ENCODE measurements at places on chromosomes 12 and 14.

- DNase-seq = no peak
These were observed 2.5 kb downstream of the AJUBA start for GRCh38 chr14:22979748-22980392.

- no peak for DNase-seq
These were observed 300.4 kb downstream of the SNAPC1 start for GRCh38 chr14:62062645-62063044.

GRCh38 chr12:94769047-94769420 lies 118.7 kb upstream of the TMCC3 start:
- peak; percentile 62 for DNase-seq

DNA sequence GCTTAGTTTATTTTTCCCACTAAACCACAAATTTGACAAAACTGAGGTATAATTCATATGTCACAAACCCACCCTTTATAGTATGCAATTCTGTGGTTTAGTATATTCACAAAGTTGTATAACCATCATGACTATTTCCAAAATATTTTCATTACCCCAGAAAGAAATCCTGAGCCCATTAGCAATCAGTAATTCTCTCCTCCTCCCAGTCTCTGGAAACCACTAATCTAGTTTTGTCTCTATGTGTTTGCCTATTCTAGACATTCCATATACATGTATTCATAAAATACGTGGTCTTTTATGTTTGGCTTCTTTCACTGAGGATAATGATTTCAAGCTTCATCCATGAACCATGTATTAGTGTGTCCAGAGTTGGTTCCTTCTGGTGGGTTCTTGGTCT lies 267.6 kb downstream of the AEBP2 start:
- DNase-seq = no peak

GRCh38 chr12:42918443-42918842 lies 328.9 kb upstream of the PRICKLE1 start:
- DNase-seq = no peak

DNA sequence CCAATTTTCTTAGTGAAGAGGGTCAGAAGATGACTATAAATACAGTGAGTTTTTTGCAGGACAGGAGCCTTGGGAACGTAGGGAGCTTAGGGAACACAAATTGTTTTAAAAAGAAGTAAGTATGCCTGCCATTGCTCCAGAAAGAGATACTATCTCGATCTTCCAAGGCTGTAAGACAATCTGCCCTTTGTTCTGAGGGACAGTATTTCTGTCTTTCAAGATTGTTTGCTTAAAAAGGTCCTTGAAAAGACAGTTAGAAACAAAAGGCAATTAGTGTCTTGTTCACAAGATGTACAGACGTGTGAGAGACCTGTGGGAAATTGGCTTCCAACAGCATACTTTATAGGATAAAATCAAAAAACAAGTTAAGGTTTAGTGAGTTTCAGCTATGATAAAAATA lies 321.2 kb upstream of the FAR2 start:
- no peak for DNase-seq

DNA sequence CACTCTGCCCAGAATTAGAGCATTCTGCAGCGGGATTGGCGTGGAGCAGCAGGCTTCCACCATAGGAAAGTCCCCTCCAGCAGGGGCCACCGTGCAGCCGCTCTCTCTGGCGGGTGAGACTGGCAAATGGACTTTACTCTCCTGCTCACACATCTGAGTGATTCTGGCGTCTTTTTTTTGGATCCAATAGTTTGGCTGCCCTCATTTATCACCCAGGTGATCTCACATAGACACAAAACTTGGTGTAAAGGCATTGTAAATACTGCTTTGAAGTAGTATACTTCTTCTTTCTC lies 130.3 kb downstream of the TGFB3 start:
- no peak for DNase-seq

DNA sequence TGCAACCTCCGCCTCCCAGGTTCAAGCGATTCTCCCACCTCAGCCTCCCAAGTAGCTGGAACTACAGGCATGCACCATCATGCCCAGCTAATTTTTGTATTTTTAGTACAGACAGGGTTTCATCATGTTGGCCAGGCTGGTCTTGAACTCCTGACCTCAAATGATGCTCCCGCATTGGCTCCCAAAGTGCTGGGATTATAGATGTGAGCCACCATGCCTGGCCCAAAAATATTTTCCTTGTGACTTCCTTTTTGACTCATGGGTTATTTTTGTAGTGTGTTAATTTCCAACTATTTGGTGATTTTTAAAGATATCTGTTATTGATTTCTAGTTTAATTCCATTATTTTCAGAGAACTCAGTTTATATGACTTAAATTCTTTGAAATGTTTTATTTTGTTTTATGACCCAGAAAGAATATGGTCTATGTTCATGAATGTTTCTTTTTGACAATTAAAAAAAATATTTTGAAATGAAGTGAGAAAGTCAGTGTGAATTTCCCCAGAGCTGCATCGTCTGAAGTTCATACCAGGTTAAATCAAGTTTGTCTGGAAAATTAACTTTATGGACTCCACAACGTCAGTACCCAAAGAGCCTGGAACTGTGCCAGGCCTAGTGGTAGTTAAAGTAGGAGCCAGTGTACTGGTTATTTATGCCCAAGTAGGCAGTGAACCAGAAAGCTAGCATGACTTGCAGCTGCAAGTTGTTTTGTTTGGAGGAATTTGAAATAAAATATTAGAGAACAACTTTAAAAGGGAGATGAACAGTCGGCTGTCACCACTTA lies 2.8 kb upstream of the CDKL1 start:
- no peak for DNase-seq

DNA sequence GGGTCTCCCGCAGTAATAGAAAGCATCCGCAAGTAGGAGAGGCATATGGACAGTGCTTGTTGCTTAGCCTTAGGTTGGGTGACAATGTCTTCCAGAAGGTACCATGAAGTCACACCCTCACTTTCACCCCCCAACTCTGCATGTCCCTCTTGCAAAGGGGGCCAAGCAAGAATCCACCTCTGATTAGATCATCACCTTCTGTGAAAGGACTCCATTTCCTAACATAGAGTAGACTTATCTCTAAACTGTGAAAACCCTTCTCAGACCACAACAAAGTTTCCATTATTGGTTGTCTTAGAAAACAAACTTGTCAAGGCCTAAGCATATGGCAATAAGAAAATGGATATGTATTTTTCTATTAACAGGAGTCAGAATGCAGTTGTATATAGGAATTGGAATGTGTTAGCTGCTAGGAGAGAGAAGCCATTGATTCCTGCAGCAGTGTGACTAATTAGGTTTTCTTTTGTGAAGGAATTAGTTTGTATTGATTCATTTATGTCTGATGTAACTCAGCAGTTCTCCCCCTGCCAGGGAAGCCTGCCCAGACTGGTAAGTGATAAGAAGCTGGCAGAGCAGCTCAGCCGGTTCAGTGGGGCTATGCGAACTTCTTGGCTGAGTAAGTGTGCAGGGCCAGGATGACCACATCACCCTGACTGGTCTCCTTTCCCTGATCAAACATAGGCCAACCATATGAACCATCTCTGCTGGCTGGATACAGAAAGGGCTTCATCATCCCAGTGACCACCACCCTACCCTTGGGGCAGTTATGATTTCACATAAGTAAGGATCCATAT lies 107.3 kb upstream of the CCDC196 start:
- no peak for DNase-seq

DNA sequence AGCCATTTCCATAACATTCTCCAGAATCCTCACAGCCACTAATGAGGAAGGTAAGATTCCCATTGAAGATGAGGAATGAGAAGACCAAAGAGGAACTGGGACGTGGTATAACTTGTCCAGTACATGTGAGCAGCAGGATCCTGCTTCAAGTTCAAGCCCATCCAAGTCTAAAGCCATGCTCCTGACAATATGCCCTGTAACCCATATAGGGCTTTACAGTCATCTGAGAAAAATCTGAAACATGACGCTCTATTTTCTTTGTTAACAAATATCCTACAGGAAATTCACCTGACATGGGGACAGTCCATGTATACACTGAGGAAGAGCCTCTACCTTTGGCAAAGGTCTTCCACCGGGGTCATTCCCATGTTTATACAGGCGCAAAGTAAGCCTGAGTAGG lies 3.1 kb upstream of the ACTR6 start:
- no peak for DNase-seq

DNA sequence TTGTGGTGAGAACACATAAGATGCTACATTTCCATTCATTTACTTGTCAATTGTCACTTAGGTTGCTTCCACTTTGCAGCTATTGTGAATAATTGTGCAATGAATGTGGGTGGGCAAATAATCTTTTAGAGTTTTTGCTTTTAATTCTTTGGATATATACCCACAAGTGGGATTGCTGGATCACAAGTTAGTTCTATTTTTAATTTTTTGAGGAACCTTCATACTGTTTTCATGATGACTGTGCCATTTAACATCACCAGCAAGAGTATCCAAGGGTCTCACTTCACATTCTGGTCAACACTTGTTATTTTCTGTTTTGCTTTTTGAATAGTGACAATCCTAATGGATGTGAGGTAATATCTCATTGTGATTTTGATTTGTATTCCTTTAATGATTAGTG lies 10.5 kb downstream of the CLEC6A start:
- DNase-seq = no peak

- no peak for DNase-seq
These were observed 162.7 kb upstream of the TMTC2 start for GRCh38 chr12:82523996-82524395.

DNA sequence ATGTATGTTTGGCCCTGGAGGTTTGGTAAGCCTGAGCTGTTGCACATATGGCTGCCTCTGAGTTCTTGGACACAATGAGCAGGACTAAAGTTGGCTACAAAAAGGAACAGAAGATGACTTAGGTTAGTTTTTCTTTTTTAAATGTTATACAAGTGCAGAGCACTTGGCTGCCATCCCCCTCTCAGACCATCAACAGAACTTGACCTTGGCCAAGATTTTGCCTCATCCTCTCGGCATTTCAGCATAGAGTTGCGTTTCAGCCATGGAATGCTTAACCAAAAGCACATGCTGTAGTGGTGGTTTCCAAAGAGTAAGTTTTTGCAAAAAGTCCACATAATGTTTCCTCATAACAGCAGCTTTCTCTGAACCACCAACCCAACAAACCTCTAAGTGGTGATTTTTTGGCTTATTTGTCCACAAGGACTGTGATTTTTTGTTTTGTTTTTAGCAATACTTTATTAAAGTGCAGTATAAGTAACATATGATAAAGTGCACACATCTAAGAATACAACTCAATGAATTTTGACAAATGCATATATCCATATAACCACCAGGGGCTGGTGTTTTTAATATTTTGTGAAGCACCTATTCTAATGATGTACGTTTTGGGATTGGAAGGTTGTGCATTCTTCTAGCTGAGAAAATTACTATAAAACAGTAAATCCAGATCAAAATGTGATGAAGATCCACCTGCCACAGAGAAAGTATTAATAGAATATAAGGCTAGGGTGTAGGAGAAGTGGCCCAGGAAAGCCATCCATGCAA lies 12.1 kb upstream of the GALNT16 start:
- DNase-seq = no peak
